ENCODE measurements at places on chromosomes 1 and 21.
A peak's percentile ranks its signal among the peaks of the same experiment; 100 is the strongest.

GRCh38 chr1:222095606-222096475 is 354.0 kb upstream of the DUSP10 start:
- no peak for DNase-seq

- no peak for DNase-seq
Measured at GRCh38 chr1:183562701-183563100, 27.6 kb downstream of the NCF2 start.

DNA sequence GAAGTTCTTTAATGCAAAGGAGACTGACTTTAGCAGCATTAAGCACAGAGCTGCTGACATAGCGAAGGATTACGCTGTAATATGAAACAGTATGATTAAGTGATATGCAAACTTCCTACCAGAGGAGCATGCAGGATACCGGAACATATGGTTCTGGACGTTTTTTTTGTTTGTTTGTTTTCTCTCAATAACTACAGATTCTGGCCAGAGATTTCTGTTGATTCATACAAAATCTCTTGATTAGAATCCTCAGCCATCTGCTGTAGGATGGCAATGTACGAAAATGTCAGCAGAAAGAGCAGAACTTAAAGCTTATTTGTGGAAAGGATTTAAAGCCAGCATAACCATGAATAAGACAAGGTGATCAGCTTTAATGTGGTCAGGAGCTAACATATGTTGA is 970.7 kb downstream of the KCNT2 start:
- DNase-seq = no peak

DNA sequence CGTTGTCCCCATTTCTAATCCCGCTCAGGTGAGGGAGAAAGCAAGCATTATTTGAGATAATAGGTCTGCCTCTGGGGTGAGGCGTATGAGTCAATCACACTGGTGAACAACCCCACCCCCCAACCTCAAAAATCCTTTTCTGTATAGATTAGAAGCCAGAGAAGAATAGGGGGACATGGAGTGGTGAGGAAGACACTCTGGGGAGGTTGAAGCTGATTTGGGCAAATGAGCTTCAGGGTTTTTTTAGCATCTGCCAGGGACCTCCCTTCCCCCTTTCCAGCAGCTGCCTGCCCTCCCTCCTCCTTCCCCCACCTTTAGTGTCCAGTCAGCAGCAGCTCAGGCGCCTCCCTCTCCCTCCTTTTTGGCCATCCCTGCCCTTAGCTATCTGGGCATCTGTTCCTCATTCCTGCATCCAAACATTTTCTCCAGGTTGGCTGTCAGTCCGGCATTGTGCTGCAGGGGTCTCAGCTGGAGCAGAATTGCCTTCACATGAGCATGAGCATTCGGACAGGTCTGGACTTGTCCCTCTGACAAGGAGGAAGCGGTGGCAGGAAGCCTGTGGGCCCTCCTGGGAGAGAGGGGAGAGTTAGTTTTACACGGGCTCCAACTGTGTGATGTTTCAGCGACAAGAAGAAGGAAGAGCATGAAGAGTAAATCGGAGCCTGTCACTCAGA is 30.8 kb upstream of the PTGFRN start:
- DNase-seq = peak; percentile 75

GRCh38 chr1:152164517-152165136 is 5.6 kb upstream of the RPTN start:
- DNase-seq = no peak

GRCh38 chr1:225731491-225731890 is 46.1 kb upstream of the SRP9 start:
- DNase-seq = no peak

DNA sequence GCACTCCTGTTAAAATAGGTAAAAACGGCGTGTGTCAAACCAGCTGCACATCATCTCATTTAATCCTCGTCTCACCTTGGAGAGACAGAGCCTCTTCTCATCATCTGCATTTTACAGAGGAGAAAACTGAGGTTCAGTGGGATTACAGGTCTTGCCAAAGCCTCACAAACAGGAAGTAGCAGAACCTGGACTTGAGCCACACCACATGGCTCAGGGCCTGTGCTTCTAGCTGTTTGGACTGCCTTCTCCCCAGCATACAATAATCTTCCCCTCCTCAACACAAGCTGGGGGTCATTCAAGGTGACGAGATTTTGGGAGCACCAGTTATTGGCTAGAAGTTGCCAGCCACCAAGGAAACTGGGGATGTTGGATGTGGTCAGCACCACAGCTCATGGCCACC is 167.9 kb upstream of the ZC3H12A start:
- no peak for DNase-seq

DNA sequence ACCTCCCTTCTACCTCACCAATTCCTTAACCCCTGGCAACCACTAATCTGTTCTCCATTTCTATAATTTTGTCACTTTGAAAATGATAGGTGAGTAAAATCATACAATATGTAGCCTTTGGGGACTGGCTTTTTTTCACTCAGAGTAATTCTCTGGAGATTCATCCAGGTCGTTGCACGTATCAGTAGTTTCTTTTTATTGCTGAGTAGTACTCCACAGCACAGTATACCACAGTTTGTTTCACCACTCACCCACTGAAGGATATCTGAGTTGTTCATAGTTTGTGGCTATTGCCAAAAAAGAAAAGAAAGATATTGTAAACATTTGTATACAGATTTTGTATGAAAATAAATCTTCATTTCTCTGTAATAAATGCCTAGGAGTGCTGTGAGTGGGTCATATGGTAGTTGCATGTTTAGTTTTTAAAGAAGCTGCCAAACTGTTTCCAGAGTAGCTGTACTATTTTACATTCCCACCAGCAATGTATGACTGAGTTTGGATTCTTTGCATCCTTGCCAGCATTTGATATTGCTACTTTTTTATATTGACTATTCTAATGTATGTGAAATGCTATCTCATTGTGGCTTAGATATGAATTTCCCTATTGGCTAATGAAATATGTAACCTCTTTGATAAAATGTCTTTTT is 3.7 kb downstream of the CHD1L start:
- no peak for DNase-seq

GRCh38 chr21:37843191-37843590 is 73.1 kb downstream of the KCNJ6 start:
- DNase-seq = no peak

DNA sequence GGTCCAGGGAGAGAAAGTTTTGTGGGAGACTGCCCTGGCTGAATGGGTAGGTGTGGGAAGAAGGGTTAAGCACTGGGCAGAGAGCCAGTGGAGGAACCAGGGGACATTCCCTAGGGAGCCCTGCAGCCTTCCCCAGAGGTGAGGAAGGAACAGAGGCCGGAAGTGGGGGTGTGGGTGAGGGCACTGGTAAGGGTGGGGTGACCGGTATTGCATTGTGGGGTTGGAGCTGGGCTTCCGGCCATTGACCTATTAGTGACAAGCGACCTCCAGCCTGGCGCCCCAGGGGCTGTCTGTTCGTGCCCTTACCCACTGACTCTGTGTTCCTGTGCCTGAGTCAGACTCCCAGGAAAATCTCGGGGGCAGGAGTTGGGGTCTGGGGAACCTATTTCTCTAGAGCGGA is 3.5 kb upstream of the TSPAN1 start:
- DNase-seq = no peak

DNA sequence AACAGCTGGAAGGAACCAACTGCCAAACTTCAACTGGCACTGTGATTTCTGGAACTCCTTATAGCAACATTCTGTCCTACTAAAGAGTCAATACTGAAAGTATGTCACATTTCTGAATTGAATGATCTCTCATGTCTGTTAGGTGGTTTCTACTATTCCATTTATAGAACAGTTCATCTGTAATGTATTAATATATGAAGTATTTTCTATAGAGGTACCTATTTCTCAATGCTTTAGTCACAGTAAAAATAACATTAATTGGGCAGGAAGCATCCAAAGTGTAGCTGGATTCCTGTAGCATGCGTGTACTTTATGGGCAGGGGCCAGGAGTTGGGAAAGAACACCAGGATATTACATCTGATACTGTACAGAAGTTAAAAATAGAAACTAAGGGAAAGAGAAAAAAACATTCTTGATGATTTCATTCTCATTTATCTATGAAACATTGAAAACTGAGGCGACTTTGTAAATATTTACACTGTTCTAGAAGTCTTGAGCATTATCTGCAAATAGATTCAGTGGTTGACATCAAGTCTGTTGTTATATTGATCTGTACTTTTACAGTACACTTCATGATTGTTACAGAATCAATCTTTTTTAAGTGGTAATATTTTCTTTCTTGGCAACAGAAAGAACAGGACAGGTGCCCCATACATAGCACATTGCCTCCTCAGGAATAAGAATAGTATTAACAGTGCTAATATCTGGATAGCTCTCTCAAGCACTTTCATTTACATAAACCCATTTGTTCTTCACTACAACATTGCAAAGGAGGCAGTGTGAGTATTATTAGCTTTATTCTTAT is 6.2 kb upstream of the ZNF281 start:
- DNase-seq = no peak

DNA sequence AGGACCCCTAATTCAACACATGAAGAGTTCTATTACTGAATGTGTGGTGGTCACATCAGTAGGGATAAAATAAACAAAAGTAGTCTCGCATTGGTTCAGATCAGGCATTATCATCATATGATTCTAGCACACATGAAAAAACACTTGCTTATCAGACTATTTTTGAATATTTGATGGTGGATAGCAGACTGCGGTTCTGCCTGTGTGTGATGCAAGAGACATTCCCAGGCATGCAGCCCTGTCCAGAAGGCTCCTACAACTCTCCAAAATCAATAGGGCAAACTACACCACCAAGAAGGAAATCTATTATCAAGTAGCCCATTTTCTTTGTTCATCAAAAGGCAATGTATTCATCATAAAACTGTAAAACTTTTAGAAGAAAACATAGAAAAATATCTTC is 304.7 kb downstream of the DUSP10 start:
- no peak for DNase-seq

- no peak for DNase-seq
Measured at GRCh38 chr1:70234733-70235132, 13.6 kb downstream of the SRSF11 start.

- no peak for DNase-seq
Measured at GRCh38 chr21:36100971-36101641, 31.3 kb downstream of the CBR1 start.

Measured in left forelimb (tissue), 1 donor.